ENCODE measurements at places on chromosomes 6 and 20.

GRCh38 chr20:56722042-56722441, 92.9 kb downstream of the TFAP2C start:
- no peak for DNase-seq

GRCh38 chr6:12280458-12280857, 9.7 kb upstream of the EDN1 start:
- no peak for DNase-seq

GRCh38 chr6:31532644-31533454, 4.1 kb downstream of the MCCD1 start:
- DNase-seq: peak; percentile 15

- no peak for DNase-seq
Observed at GRCh38 chr20:59163631-59164530, at the start of gene ZNF831. Gene ZNF831, plus strand, starts transcription at chr20:59163821. Its CDS starts 27,199 bp downstream, at chr20:59191020.

- no peak for DNase-seq
Observed at GRCh38 chr20:54250691-54251090, 42.8 kb downstream of the PFDN4 start.

DNA sequence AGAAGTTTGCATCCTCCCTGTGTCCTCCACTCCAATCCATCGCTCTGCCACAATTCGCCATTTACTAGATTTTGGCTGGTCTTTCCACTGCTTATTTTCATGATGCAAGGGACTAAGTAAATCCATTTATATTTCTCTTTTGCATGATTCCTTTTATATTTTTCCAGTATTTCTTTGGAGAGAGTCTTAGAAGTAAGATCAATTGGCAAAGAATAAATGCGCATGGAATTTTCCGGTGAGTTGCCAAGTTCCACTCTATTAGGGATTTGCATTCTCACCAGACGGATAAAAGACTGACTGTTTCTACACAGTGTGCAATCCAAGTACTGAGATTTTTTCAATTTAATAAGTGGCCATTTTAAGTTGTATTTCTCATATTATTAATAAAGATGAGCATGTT, 91.7 kb upstream of the PHACTR3 start:
- DNase-seq: no peak

- DNase-seq: no peak
Observed at GRCh38 chr20:40718214-40718977, 29.4 kb upstream of the MAFB start.

GRCh38 chr6:3801960-3802359, 47.2 kb upstream of the FAM50B start:
- no peak for DNase-seq

GRCh38 chr6:111687652-111688051, 82.0 kb upstream of the TRAF3IP2 start:
- no peak for DNase-seq

DNA sequence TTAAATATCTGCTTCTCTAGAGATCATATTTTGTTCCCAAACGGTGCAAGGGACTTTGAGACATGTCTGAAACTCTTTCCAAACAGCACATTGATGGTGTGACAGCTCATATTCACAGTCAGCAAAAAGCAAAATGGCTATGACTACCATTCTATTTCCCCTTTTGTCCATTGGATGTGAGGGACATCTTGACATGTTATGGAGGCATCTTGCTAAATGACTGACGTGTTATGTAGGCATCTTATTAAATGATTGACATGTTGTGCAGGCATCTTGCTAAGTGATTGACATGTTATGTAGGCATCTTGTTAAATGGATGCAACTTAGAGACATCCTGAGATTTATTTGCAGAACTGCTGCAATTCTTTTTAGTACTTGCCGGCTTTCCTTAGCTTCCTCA, 255.8 kb downstream of the DLL1 start:
- no peak for DNase-seq

DNA sequence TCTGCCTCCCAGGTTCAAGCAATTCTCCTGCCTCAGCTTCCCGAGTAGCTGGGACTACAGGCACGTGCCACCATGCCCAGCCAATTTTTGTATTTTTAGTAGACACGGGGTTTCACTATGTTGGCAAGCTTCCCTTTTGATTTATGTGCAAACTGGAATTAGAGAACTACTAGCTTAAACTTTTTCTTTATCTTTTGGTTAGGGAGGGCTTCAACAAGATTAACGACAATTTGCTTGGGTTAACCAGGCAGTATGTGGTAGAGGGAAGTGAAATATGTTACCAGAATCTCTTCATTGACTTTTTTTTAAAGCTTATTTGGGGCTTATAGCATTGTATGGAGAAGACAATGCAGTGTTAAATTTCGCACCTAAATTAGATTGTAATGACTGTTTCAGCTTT, 9.0 kb downstream of the MYO6 start:
- no peak for DNase-seq

DNA sequence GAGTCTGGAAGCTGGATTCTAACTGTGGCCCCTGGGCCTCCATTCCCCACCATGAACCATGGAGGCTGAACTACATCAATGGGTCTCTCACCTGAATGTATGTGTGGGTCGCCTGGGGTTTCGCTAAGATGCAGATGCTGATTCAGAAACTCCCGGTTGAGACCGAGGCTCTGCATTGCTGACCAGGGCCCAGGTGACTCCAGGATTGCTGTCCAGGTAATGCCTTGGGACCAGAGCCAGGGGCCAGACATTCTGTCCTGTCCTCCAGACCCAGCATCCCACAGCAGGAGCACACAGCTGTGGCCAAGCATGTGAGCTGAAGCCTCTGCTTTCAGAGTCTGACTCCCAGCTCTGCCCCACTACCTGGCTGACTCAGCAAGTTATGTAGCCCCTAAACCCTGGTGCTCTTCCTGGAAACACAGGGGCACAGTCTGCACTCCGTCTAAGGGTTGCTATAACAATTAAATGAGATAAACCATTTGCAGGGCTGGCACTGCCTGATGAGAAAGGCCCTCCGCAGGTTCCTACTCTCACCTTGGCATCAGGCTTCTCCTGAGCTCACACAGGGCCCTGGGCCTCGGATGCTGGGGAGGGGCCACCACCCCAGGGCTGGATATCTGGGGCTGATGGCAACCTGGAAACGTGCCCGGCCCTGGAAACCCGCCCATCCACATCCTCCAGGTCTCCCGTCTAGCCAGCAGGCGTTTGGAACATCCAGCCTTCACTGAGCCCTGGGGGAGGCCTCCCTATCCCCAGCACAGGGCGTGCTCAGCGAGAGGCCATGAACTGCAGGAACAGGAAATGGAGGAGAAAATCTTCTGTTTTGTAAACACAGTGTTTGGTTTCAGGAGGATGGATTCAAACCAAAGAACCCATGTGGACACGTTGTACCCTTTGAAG, 175.7 kb downstream of the DLL1 start:
- DNase-seq: no peak

GRCh38 chr6:111573892-111574797, 31.5 kb downstream of the TRAF3IP2 start:
- no peak for DNase-seq

DNA sequence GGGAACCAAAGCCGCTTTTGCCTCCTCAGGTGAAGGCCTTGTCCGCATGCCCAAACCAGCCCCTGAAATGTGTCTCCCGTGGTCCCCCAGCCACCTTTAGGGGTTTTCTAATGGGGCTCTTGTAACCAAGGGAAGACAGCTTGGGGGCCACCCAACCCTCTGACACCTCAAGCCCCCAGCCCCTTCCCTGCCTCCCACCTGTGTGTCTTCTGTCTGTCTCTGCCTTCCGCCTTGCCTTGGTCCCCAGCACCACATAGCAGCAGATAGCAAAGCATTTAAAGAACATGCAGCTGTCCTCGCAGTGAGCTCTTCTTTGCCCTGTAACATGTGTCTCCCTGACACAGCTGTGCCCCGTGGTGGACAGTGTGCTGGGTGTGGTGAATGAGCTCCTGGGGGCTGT, 9.6 kb downstream of the BPIFB3 start:
- no peak for DNase-seq

DNA sequence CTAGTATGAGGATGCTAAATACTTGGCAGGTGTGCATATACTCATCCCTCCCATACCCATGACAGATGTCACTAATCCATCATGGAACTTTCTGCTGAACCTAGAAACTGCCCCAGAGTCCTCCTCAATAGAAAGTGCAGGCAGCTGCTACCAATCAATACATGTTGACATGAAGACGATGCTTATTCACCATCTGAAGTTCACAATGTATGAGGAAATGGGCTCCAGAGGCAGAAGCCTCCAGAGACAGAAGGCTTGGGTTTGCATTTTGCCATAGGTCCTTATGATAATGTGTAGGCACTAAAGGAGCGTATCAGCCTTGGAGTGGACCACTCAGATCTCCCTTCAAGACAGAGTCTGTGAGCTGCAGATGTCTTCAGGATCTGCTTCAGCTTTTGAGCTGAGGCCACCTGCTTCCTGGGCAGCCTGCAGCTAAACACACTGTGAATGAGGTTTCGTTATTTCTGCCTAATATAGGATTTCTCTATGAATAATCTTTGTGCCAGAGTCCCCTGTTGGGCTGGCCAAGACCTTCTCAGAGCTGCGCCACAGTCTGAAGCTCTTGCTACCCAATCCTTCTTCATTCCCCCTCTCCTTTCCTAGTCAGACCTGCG, 7.5 kb upstream of the KIAA1755 start:
- no peak for DNase-seq

GRCh38 chr6:114592506-114592905, 249.7 kb upstream of the HS3ST5 start:
- DNase-seq: no peak

DNA sequence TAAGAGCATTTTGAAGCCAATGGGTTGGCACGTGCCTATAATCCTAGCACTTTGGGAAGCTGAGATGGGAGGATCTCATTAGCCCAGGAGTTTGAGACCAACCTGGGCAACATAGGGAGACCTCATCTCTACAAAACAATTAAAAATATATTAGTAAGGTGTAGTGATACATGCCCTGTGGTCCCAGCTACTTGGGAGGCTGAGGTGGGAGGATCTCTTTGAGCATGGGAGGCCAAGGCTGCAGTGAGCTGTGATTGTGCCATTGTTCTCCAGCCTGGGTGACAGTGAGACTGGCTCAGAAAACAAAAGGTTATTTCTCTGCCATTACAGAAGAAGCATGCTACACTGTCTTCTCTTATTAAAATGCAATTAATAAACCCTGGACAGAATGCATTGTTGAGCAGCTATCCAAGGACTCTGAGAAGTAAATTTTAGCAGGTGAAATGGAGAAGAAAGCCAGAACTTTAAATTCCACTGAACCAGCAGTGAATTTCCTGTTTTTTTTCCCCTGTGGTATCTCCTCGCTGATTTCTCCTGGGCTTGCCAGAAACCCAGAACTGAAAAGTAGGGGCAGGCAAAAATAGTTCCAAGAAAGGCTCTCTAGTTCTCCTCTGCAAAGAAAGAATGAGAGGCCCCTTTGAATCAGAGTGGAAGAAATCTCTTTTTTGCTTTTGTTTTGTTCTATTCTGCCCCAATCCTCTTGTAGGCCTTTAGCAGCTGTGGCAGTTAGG, 8.4 kb downstream of the AMD1 start:
- no peak for DNase-seq

Measured in activated T-cell treated with anti-CD3 and anti-CD28 coated beads, Interleukin-2, amount 50 U/mL, for 48 hours (primary cell).